NCI-H1417 treated with DMSO at 0.1 percent for 48 hours (cell line): ENCODE measurements at places on chromosomes 2 and 18.

GRCh38 chr2:213220967-213221603 lies 63.2 kb upstream of the SPAG16 start:
- DNase-seq, result no peak

DNA sequence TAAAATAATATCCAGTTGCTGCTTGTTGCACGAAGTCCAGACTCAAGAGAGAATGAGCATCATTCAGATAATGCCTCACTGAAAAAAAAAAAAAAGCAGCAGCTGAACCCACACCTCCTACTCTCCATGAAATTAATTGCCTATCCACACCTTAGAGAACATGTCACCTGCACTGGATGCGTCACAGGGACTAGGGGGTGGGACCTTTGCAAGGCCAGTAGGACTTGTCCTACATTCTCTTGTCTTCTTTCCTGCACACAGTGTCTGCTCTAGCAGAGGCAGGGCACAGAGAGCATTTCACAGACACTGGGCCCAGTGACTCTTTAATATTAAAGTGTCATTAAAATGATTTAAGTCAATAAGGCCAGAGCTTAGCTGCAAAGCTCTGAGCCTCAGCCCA lies at the start of gene ABCA12:
Gene ABCA12, minus strand, starts transcription at position 148 of the 400 bp plus-strand sequence. CDS start 418 bp downstream, outside the sequence.
- no peak for DNase-seq

DNA sequence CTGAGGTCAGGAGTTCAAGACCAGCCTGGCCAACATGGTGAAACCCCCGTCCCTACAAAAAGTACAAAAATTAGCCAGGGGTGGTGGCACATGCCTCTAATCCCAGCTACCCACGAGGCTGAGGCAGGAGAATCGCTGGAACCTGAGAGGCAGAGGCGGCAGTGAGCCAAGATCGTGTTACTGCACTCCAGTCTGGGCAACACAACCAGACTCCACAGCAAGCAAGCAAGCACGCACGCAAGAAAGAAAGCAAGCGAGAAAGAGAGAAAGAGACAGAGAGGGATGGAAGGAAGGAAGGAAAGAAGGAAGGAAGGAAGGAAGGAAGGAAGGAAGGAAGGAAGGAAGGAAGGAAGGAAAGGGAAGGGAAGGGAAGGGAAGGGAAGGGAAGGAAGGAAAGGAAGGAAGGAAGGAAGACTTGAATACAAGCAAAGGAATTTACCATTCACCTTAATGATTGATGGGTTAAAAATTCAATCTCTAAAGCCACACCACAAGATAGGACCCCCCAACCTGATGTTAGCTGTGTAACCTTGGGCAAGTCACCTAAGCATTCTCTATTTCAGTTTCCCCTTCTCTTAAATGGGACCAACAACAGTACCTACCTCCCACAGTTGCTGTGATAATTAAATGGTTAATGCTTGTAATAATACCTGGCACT lies 181.7 kb downstream of the ATAD2B start:
- DNase-seq, result no peak

- no peak for DNase-seq
Measured at GRCh38 chr18:28189400-28190239, 12.7 kb upstream of the CDH2 start.

DNA sequence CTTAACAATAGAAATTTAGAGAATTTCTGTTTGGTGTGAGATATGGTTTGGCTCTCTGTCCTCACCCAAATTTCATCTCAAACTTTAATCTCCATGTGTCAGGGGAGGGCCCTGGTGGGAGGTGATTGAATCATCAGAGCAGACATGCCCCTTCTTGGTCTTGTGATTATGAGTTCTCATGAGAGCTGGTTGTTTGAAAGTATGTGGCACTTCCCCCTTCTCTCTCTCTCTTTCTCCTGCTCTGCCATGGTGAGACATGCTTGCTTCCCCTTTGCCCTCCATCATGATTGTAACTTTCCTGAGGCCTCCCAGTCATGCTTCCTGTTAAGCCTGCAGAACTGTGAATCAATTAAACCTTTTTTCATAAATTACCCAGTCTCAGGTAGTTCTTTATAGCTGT lies 524.7 kb upstream of the ACVR2A start:
- DNase-seq, result no peak

- no peak for DNase-seq
Measured at GRCh38 chr2:60445684-60446179, 107.7 kb downstream of the BCL11A start.

DNA sequence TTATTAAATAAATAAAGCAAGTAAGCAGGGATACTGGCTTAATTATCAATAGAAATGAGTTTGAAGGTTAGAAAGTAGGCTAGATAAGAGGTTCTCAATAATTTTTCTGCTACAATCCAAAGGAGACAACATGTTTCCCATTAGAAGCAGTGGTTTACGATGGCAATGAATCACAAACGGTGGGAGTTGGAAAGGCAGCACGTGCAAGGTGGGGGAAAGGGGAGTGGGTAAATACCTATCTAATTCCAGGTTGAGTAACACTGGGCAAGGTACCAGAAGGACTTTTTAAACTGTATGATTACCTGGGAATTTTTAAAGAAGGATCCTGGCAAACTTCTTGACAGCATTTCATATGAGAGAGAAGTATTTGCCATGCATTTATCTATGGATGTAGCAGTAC lies 289.9 kb downstream of the NBAS start:
- DNase-seq, result no peak

GRCh38 chr2:45342-46130 lies 769 bp downstream of the FAM110C start:
- no peak for DNase-seq

GRCh38 chr2:75041731-75042600 lies 83.5 kb downstream of the POLE4 start:
- no peak for DNase-seq

DNA sequence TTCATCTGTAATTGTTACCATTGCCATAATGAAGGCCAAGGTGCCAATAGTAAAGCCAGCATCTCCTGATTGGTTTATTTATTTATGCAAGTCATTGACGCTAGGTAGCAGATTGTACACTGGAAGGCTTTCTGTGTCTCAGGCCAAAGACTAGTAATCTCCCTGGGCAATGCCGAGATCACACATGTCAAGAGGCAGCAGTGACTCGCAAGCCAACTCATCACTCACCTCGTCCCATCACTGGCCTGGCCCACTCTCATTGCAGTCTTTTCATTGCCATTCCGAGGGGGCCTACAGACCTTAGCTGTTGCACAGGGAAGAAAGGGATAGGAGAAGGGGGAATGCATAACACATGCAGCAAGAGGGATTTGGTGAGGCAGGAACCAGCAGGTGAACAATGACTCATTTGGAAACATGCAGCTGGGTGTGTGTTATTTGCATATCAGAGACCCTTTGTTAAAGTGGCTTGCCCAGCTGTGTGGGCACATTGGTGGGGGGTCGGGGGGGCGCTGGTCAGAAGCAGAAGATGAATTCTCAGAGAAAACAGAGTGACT lies 448.7 kb upstream of the HNRNPA3 start:
- no peak for DNase-seq

- DNase-seq, result no peak
Measured at GRCh38 chr18:78587626-78588600, 391.7 kb upstream of the SALL3 start.

- peak; percentile 16 for DNase-seq
Measured at GRCh38 chr2:171723716-171724683, 36.7 kb downstream of the DYNC1I2 start.

DNA sequence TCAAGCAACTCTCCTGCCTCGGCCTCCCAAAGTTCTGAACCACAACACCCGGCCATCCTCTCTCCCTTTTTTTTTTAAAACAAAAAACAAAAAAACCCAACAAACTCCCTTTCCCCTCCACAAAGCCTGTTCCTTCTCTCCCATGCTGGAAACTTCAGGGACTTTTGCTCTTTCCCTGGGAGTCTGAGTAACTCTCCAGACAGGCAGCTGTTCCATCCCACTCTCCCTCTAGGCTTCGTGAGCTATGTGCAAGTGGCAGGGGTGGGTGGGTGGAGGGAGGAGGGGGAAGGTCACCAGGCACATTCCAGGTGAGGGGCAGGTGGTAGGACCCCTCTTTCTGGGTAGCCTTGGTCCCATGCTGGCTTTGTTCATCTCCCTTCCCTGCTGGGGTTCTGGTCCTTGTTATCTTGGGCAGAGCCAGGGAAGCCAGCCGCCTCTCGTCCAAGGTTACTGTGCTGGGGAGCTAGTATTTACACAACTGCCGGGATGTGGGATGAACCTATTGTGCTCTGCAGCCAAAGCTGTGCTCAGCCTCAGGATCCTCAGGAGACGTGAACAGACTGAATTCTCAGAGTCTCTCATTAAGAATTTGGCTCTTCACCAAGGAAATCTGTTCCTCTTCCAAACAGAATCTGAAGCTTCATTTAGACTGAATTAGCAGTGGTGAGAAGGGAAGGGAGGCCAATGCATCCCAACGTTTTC lies 106.9 kb downstream of the LIPG start:
- no peak for DNase-seq

GRCh38 chr2:2324119-2324518 lies 7.0 kb downstream of the MYT1L start:
- DNase-seq, result no peak

DNA sequence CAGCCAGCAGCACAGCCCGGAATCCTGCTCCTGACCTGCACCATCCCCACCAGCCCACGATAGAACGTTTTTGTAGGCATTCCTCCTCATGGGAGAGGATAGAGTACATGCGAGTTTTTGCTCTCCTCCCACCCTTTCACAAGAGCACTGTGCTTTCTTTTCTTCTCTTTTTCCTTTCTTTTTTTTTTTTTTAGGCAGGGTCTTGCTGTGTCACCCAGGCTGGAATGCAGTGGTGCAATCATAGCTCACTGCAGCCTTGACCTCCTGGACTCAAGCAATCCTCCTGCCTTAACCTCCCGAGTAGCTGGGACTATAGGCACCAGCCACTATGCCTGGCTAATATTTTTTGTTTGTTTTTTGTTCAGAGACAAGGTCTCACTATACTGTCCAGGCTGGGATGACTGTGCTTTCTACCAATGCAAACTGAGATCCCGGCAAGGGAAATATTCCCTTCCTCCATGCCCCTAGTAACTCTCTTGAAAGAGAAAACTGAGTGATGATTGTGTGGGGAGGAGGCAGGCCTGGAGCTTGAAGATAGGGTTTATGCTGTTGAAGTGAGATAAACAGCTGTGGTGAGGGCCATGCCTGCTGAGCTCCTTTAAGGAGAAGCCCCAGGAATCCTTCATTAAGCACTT lies 82.6 kb upstream of the TXNDC2 start:
- no peak for DNase-seq

- no peak for DNase-seq
Measured at GRCh38 chr18:57640236-57640635, 18.6 kb upstream of the NARS1 start.

GRCh38 chr18:26911840-26912239 lies 46.3 kb upstream of the AQP4 start:
- DNase-seq, result no peak

GRCh38 chr2:69715964-69716363 lies 26.0 kb upstream of the ANXA4 start:
- DNase-seq, result no peak

DNA sequence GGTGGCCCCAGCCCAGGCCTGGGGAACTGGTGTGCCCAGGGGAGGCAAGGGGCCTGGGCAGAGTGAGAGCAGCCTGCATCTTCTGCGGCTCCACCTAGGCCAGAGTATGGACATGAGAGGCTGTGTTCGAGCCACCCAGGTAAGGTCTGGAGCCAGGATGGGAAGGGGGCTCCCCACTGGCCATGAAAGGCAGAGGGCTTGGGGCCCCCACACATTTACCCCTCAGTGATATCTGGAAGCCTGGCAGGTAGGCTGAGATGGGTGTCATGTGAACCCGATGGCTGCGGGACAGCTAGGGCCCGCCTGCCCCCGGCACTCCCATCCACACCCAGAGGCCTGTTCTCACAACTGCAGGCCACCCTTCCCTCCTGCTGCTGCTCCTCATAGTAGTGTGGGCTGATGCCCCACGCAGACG lies 13.2 kb downstream of the ADRA2B start:
- DNase-seq, result no peak

DNA sequence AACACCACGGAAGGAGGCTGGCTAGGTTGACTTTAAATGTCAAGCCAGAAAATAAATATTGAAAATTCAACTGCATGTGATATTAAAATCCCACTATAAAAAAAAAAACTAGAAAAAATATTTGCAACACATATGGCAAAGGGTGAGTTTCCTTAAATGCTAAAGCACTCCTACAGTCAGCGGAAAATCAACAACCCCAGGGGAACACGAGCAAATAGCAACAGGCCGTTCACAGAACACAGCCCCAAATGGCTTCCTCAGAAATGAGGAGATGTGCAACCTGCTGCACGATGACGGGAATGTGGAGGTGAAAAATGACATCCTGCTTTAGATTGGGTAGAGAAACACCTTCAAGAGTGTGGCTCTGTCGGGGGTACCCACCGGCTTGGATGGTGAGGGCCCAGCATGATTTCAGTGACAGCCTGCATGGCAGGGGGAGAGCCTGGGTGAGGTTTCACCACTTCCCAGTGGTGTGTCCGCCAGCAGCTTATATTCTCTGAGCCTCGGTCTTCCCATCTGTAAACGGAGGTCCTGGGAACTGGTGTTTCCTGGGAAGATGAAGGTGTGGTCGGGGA lies 157.9 kb upstream of the GLI2 start:
- no peak for DNase-seq

- no peak for DNase-seq
Measured at GRCh38 chr2:174492963-174493431, 6.2 kb upstream of the GPR155 start.

- no peak for DNase-seq
Measured at GRCh38 chr18:13623348-13623747, 103.0 kb downstream of the FAM210A start.

DNA sequence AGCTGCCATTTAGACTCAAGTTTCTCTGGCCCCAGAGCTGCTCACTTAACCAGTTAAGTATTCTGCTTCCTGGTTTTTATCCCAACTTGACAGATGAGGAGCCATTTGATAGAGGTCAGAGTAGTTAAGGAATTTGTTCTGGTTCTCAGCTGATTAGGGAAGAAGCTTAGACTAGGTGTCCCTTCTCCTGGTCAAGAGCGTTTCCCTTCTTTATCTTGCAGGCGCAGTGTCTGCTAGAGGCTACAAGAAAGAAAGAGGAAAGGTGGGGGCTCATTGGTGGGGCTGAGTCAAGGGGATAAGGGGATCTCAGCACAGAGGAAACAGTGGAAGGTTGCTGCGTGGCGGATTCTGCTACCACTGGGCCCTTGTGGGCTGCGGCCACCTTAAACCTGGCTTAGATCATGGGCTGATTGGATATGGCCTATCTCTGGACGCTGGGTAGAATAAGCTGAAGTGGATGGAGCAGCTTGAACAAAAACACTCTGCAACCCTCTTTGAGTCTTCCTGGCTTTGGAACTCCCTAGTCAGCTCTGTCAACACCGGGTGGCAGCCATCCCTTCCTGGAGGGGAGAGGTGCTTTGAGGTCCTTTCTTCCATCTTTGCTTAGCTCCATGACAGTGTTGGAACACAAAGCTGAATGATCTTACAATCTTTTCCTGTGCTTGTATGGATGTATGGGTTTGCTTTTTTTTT lies 70.8 kb downstream of the QPCT start:
- DNase-seq, result no peak

GRCh38 chr2:47301277-47301618 lies 101.7 kb upstream of the MSH2 start:
- DNase-seq, result no peak

- no peak for DNase-seq
Measured at GRCh38 chr2:16726147-16726546, 60.5 kb upstream of the CYRIA start.

- DNase-seq, result no peak
Measured at GRCh38 chr2:85455552-85456090, 37.1 kb downstream of the SH2D6 start.

- DNase-seq, result no peak
Measured at GRCh38 chr2:240502430-240503121, 55.2 kb downstream of the ANKMY1 start.

GRCh38 chr2:208980321-208980720 lies 443.5 kb upstream of the MAP2 start:
- no peak for DNase-seq
